ENCODE measurements at places on chromosomes 1 and 21.
A peak's percentile ranks its signal among the peaks of the same experiment; 100 is the strongest.

- no peak for DNase-seq
Measured at GRCh38 chr1:169295846-169296245, 71.8 kb downstream of the NME7 start.

- DNase-seq: no peak
Measured at GRCh38 chr1:247357781-247358211, 26.1 kb upstream of the ZNF496 start.

- no peak for DNase-seq
Measured at GRCh38 chr1:172980456-172980855, 70.3 kb downstream of the TNFSF18 start.

- no peak for DNase-seq
Measured at GRCh38 chr1:45455162-45455561, 35.8 kb downstream of the TESK2 start.

DNA sequence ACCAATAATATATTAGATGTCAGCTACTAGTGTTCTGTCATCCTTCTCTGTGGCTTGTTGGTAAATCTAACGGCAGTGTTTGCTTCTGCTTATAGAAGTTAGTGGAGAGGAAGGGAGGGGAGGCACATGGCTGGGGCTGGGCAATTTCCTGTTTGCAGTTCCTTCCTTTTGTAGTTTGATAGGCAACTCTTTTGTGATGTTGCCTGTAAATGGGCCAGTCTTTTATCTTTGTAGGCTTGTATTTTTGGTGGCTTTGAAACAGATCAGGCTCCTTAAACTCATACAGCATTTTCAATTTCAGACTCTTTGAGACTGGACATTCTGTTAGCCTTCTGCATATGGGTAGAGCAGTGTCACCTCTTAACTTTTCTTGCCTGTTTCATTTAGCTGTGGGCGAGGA lies 48.1 kb downstream of the CDC14A start:
- no peak for DNase-seq

GRCh38 chr1:231359113-231359512 lies 21.0 kb downstream of the SPRTN start:
- DNase-seq: peak; percentile 91

GRCh38 chr1:227261501-227261900 lies 56.8 kb downstream of the CDC42BPA start:
- no peak for DNase-seq
